ENCODE measurements at places on chromosomes 11 and 22.
A peak's percentile ranks its signal among the peaks of the same experiment; 100 is the strongest.

GRCh38 chr11:73176874-73177155 is 34.7 kb upstream of the FCHSD2 start:
- DNase-seq = no peak

GRCh38 chr11:32267679-32268187 is 167.6 kb downstream of the WT1 start:
- DNase-seq = no peak

- peak; percentile 46 for DNase-seq
These were observed 11.6 kb downstream of the MMP3 start for GRCh38 chr11:102831489-102832440.

GRCh38 chr11:6404342-6405051 is 14.2 kb downstream of the SMPD1 start:
- no peak for DNase-seq

GRCh38 chr11:62648185-62648966 is 2.0 kb upstream of the GANAB start:
- no peak for DNase-seq

DNA sequence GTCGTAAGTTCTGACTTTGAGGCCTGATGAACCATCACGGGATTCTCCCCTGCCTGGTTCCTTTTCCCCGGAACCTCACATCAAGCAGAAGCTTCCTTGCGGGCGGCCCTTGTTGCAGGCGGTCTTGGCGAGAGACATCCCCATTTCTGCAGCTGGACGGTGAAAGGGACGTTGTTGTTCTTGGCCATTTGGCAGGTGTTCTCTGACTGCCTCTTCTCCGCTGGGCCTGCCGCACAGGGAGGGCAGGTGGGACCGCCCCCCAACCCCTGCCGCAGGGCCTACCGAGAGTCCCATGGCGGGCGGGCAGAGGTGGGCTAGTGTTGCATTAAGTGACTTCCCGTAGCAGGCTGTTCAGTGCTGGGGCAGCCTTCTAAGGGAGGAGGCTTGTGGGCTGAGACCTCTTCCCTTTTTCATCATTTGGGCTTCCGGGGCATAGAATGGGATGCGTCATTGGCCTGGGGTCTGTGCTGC is 26.9 kb upstream of the GRAMD4 start:
- DNase-seq = no peak

DNA sequence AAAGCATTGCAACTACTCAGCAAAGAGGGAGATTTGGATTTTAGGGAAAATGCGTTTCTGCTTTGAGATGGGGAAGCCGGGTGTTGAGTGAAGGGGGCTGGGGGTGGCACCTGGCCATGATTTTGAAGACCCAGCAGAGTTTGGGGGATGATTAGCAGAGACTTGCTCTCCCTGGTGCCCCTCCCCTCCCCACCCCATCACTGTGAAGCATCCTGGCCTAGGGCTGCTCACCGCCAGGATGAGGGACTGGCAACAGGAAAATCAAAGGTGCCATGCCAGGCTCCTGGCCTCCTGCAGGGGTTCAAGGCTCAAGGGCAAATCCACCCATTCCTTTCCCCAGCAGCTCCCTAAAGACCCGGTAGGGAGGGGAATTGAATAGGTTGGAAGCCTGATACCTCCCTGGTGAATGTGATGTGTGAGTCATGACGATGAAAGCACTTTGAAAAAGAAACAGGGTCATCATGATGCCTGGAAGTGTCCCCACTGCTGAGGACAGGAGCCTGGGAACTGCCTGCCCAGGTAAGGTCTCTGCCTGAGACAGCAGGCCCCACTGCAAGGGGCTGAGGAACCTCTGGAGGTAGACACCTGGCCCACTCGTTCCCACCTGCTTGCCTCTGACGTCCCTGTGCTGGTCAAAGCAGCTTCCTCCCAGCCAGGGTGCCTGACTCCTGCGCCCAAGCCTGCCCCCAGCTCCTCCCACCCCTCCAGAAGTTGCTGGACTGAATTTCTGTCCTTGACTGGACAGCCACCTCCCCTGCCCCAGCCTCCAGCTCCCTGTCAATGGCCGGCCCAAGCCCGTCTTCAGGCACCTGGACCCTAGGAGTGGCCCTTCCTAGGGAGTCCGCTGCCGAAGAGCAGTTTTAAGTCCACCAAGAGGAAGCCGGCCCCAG is 1.7 kb downstream of the CHST1 start:
- DNase-seq = no peak

GRCh38 chr11:36258730-36259360 is 30.4 kb downstream of the COMMD9 start:
- DNase-seq = peak; percentile 50

GRCh38 chr11:79458709-79459108 is 17.9 kb upstream of the TENM4 start:
- DNase-seq = no peak

GRCh38 chr11:34328632-34328910 is 29.2 kb downstream of the ABTB2 start:
- no peak for DNase-seq

DNA sequence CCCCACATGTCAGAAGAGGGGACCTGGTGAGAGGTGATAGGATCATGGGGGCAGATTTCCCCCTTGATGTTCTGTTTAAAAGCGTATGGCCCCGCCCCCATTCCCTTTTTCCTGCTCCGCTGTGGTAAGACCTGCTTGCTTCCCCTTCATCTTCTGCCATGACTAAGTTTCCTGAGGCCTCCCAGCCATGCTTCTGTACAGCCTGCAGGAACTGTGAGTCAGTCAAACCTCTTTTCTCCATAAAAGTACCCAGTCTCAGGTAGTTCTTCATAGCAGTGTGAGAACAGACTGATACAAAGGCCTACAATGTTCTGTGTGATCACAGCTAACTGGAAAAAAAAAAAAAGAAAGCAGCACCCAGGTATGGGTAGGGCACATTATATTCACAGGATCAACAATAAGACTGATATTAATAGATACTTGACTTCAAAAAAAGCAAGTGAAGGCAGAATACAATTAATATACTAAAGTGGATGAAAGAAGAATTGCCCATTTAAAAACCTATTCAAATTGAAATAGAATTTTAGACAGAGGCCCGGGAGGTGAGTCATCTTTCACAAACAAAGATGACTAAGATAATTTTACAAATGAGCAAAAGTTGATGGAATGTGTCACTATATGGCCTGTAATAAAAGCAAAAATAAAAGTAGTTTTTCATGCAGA is 1.7 kb upstream of the OR52K1 start:
- no peak for DNase-seq

GRCh38 chr11:93216511-93217101 is 18.8 kb upstream of the SLC36A4 start:
- no peak for DNase-seq

DNA sequence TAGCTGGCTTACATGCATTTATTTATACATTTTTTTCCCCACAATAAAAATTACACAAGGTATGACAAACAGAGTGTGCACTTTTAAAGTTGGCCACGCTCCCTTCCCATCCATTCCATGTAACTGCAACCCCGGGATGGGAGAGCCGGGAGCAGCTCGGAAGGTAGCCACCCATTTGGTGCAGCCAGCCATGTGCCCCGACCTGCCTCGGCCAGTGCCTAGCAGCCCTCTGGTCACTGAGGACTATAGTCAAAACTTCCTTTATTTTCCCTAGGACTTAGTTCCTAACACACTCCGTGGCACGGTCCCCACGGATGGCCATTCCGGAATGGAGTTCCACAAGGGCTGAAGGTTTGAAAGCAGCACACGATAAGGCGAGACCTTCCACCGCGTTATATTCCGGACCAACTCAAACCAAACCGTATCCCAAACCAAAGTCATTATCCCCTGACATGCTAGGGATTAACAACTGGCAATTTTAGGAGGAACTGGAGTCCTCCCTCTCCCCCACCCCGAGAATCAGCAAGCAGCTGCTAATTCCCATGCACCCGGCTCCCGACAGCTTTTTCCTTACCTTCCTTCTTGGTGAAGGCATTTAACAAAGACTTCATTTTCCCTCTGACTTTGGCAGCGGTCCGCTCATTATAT is 426.4 kb downstream of the SHANK2 start:
- no peak for DNase-seq

DNA sequence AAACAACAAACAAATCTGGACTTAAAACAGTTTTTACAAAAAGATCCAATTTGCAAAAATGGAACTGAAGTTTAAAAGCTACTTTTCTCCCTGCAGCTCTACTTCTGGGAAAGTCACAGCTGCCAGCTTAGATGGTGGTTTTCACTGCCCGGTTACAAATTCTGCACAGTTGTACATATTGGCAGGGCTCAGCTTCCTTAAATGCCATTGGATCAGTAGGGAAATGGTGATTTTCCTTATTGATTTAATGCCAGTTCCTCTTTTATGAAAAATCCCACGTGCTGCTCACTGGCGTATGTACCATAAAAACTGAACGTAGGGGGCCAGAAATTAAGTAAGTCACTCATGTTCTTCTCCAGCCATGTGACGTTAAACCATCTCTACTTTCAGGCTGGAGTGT is 22.8 kb downstream of the GRAP2 start:
- DNase-seq = no peak

- no peak for DNase-seq
These were observed 21.5 kb downstream of the ASCC2 start for GRCh38 chr22:29816539-29816938.

GRCh38 chr11:3886985-3887384 is 31.5 kb downstream of the STIM1 start:
- DNase-seq = no peak

DNA sequence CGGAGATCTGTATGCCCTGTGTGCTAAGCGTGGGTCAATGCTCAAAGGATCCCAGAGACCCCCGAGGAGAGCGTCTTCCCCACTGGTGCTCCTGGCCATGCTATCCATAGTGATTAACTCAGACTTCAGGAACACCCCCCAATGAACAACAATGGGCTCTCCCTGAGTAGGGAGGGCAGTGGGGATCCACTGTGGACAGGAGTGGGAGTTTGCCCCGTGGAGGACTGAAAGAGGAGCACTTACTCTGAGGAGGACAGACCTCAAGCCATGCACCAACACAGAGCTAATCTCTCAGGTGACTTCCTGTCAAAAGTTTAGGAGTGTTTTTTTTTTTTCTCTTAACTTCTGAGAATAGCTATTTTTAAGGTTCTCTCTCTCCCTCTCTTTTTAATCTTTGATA is 24.4 kb downstream of the SLC1A2 start:
- DNase-seq = no peak

DNA sequence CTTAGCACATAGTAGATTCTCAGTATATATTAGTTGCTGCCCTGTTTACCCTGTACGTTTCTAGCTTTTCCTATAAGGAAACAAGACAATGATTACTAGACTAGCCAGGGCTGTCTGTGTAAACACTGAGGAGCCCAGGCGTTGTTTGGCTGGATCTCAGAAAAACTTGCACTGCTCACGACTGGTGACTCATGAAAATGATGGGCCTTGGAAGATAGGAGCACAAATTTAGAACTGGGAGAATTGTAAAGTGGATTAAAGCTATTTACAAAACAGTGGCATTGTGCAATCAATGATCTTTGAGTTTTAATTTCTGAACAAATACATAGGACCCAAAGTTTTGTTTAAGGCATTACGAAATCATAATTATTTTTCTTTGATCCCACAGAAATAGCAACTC is 276.9 kb downstream of the FAM76B start:
- peak; percentile 45 for DNase-seq

- no peak for DNase-seq
These were observed 9.2 kb downstream of the FXYD2 start for GRCh38 chr11:117815262-117815803.

DNA sequence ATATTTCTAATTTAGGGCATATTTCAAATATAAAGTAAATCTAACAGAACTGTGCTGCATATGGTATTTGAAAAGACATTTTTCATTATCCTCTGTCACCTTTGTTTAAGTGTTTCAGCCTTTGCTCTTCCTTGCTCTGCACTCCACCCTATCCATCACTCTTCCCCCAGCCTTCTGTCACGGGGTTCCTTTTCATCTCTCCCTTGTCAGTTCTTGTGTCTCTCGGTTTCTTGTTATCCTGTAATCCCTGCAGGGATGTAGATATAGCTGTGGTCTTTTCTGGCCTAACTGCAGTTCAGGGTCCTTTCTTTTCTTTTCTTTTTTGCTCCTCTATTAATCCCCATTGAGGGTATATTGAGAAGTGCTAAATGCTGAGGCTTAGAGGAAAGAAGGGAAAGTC is 261.9 kb downstream of the DCDC1 start:
- DNase-seq = no peak

- peak; percentile 24 for DNase-seq
These were observed 444.3 kb downstream of the TBC1D22A start for GRCh38 chr22:47206666-47207218.

- DNase-seq = peak; percentile 97
These were observed at the start of gene RAD9A for GRCh38 chr11:67391304-67392182. Gene RAD9A (plus strand): TSS chr11:67391986. CDS start chr11:67392045, 59 bp downstream.

GRCh38 chr22:27796829-27797519 is 4.6 kb downstream of the MN1 start:
- DNase-seq = no peak

- DNase-seq = no peak
These were observed 30.4 kb upstream of the CD5 start for GRCh38 chr11:61071913-61072312.

GRCh38 chr11:57641011-57641807 is 8.5 kb downstream of the YPEL4 start:
- DNase-seq = no peak

GRCh38 chr11:125542709-125543108 is 26.6 kb upstream of the EI24 start:
- DNase-seq = no peak
